Stimulated activated CD8-positive, alpha-beta memory T cell treated with anti-CD3 and anti-CD28 coated beads, Interleukin-7, amount 100 ng/mL, for 1 hour (primary cell): ENCODE measurements at places on chromosomes 5 and 9.

DNA sequence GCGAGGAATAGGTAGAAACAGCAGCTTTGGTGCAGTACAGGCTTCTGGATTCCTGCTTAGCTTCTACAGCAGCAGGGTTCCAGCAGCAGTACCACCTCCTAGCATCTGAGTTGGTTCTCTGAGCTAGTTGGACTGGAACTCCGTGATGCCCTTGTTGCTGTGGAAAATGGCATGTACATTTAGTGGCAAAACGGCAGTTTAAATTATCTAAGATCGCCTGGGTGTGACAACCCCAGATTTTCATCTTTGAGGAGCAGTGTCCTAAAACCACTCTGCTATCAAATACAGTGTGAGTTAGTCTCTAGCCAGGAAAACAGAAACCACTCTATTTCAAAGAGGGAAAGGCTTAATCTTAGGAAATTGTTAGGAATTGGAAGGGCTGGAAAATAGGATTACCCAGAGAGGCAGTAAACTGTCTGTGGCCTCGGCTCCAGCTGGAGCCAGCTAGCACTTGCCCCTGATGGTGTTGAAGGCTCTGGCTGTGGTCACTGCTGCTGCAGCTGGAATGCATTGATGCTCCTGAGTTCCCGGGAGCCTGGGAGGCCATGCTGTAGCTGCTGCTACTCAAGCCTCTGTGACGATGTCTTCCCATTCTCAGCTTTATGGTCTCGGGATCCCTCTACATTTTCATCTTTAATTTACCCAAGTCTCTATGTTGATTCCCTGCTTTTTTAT, 29.4 kb downstream of the RAD23B start:
- DNase-seq, result no peak

- no peak for DNase-seq
Observed at GRCh38 chr5:62790348-62790747, 211.7 kb downstream of the LRRC70 start.

DNA sequence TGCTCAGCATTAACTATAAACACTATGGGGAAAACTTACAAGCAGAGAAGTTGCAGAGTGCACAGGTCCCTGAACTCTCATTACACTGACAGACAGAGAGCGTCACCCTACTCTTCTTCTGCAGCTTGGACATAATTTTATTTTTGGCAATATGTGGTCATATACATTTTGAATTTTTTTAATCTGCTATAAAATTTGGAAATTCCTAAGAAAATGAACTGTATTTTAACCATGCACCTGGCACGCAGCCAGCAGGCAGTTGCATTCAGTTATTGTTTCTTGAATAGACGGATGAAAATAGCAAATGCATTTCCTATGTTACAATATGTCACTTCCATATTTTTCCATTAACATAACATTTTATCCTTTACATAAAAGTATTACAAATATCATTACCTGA, 100.2 kb downstream of the SLC25A46 start:
- no peak for DNase-seq

DNA sequence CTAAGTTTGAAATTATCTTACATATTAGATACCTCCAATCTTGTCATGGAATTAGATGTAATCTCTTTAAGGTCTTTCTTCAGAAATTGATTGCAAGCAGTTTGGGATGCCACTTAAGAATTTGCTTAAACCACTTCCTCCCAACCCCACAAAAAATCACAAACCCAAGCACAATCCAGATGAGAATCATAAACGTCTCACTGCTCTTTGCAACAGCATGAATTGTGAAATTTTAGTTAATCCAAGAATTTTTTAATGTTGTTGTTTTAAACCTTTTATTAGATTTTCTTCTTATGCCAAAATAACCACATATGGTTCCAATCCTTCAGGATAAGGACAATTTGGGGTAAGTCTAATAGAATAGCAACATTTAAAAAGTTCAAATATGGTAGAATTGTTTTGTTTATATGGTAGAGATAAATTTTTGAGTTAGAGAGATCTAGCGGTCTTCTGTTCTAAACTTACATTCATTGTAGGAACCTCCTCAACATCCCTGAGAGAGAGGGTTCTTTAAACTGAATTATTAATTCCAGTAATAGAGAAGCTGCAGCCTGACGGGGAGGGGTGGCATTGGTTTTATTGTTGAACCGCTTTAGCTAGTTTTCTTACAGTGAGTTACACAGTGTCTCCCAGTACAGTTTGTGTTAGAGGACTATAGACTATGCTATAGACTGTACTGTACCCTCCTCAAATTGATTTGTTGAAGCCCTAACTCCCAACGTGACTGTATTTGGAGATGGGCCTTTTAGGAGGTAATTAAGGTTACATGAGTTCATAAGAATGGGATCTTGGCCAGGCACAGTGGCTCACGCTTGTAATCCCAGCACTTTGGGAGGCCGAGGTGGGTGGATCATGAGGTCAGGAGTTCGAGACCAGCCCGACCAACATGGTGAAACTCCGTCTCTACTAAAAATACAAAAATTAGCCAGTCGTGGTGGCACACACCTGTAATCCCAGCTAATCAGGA, 24.8 kb upstream of the IL6ST start:
- DNase-seq, result no peak

GRCh38 chr5:134071614-134072207, 42.8 kb upstream of the TCF7 start:
- no peak for DNase-seq

DNA sequence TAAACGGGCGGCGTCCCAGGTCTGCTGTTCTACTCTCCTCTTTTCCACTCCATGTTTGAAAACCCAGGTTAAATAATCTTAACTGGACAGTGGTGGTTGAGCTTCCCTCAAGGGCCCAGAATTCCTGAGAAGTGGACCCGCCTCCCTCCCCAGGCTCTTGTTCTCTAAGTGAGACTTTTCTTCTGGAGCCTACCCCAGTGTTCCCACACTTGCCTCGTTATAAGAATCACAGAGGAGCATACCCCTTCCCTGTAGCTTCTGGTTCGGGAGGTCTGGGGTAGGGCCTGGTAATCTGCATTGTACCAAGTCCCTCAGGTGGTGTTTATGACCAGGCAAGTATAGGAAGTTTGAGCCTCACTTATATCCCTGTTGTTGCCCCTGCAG, 12.0 kb downstream of the PSD2 start:
- no peak for DNase-seq

DNA sequence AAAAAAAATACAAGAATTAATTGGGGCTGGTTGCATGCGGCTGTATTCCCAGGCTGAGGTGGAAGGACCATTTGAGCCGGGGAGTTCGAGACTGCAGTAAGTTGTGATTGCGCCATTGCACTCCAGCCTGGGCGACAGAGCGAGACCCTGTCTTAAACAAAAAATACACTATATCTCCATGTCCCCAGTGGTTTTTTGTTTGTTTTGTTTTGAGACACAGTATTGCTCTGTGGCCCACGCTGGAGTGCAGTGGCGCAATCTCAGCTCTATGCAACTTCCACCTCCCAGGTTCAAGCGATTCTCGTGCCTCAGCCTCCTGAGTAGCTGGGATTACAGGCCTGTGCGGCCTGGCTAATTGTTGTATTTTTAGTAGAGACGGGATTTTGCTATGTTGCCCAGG, 1.2 kb downstream of the COQ4 start:
- DNase-seq, result no peak

- no peak for DNase-seq
Observed at GRCh38 chr5:140178086-140178410, 3.1 kb downstream of the CYSTM1 start.

DNA sequence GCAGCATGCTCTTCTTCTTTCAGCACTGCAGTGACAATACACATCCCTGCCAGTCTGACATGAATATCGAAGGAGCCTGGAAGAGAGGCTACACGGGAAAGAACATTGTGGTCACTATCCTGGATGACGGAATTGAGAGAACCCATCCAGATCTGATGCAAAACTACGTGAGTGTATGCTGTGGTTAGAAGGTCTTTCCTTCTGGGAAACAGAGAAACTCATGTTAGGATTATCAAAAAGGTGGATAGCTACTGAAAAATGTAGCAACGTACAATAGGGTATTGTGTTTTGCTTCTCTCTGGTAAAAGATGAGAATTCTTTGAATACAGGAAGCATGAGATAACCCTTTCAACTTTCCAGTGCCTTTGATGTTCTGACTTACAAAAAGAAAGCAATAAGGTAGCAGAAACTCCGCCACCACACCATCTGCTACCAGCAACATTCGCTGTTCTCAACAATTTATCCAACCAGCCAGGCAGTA, 133.3 kb downstream of the PCSK5 start:
- DNase-seq, result no peak

GRCh38 chr9:11235061-11235460, 622.3 kb upstream of the PTPRD start:
- DNase-seq, result no peak

- no peak for DNase-seq
Observed at GRCh38 chr9:13054389-13054788, 225.1 kb downstream of the MPDZ start.

DNA sequence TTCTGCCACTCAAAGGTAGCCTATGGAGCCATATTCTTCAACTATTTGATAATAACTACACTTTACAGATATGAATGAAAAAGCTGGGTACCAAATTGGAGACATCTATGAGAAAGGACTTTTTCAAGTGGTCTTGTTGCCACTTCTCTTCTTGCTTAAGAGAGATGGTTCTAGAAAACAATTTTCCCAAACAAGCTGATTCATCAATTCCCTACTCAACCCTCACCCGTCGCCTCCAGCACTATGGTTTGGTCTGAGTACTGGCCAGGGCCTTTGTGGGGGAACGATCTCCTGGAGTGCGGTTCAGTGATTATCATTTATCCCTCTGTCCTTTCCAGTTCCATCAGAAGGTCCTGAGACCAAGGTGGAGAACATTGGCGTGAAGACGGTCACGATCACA, 56.8 kb downstream of the IL31RA start:
- DNase-seq, result no peak

DNA sequence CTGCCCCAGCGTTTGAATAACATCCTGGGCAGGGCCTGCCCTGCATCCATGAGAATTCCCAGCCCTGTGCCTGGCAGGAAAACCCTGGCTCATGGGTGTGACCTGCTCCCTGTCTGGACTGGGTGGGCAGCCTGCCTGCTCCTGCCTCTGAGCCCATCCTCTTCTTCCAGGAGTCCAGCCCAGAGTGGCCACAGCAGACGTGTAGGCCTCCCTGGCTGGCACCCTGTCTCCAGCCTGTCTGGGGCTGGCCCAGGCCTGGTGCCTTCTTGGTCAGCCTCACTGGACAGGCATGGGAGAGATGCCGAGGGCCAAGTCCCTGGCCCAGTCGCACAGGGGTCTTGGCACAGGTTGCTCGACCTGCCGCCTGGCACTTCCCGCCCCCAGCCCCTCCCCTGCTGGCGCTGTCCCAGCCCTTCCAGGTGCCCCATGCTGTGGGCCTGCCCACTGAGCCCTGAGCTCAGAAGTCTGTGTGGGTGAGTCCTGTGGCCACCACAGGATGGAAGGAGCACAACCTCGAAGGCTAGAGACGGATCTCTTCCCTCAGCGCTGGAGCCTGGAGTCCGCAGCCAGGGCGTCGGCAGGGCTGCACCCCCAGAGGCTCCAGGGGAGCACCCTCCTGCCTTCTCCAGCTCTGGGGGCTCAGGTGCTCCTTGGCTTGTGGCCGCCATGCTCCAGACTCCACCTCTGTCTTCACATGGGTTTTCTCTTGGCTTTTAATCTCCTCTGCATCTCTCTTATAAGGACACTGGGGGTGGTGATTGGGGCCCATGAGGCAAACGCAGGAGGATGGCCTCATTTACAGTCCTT, 11.8 kb upstream of the COL5A1 start:
- DNase-seq, result no peak

GRCh38 chr5:17429353-17429752, 68.7 kb upstream of the TAF11L2 start:
- no peak for DNase-seq

DNA sequence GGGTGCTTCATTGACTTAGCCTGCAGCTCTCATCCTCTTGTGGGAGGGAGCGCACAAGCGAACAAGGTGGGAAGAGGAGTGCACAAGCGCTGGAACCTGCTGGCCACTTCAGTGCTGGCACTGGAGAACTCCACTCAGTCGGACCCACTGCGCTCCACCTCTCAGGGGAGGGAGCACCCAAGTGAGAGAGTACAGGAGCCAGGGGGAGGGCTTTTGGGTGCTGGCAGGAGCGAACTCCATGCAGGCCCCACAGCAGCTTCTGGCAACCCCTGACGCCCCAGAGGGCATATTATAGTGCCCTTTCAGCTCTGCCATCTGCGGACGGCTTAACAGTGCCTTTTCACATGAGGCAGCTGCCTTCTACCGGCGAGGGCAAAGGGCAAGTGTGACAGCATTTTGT, 774.2 kb upstream of the COX7C start:
- no peak for DNase-seq

GRCh38 chr5:170278611-170279458, 18.7 kb downstream of the LCP2 start:
- DNase-seq, result peak; percentile 62

GRCh38 chr5:72064801-72065570, 42.3 kb upstream of the MAP1B start:
- no peak for DNase-seq

GRCh38 chr5:176528301-176528700, 8.9 kb downstream of the RNF44 start:
- DNase-seq, result no peak

GRCh38 chr9:109192732-109193361, 25.8 kb upstream of the FRRS1L start:
- DNase-seq, result no peak

DNA sequence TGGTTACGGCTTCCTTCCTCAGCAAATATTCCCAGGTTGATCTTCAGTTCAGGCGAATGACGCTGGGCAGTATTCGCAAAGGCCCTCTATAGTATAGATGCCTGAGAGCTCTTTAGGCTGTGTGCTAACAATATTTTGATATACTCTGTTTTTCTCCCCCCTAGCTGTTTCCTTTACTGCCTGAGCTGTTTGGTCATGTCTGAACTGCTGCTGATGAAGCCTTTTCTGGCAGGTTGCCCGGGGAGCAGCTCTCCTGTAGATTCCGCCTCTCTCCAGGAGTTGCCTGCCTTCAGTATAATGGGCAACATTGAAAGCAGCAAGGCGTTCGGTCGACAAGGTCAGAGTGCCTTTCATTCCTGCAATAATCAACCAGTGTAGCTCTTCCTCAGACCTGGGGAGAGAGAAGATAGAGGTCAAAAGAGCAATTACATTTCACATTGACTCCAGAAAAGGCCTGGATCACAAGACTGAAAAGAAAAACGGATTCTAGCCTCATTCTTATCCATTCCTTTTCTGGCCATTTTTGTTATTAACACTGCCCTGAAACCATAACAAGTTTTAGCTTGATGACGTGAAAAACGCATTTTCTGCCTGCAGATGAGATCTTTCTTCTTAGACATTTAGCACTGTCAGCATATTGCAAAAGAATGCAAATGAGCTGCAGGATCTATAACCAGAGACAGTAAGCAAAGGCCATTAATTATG, 60.1 kb upstream of the ZNF608 start:
- no peak for DNase-seq

- DNase-seq, result no peak
Observed at GRCh38 chr5:147223948-147224791, 10.7 kb upstream of the STK32A start.

- DNase-seq, result no peak
Observed at GRCh38 chr5:27511061-27511460, 472.7 kb upstream of the CDH9 start.

GRCh38 chr9:27548055-27548741, 18.6 kb upstream of the MOB3B start:
- DNase-seq, result no peak

- no peak for DNase-seq
Observed at GRCh38 chr9:35522187-35522586, 32.3 kb downstream of the RUSC2 start.

GRCh38 chr9:78023003-78023741, 8.4 kb downstream of the GNAQ start:
- no peak for DNase-seq
